ENCODE measurements at places on chromosomes 5 and 9.

DNA sequence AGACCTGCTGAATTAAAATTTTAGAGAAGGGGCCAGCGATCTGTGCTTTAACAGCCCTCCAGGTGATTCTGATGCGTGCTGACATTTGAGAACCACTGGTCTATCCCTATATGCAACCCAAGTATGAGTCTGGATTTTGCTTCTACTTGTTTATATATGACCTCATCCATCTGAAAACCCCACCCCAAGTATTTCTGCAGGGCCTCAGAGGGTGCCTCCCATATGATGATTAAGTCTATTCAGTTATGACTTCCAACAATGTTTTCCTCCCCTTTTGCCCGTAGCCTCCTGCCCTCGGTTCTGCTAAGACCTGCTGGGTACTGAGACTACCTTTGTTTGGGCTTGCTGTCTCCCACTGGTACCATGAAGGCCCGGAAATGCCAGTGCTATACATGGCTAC lies 376.0 kb upstream of the SMARCA2 start:
- DNase-seq: no peak

- no peak for DNase-seq
These were observed 272.6 kb upstream of the IRX2 start for GRCh38 chr5:3024126-3024525.

DNA sequence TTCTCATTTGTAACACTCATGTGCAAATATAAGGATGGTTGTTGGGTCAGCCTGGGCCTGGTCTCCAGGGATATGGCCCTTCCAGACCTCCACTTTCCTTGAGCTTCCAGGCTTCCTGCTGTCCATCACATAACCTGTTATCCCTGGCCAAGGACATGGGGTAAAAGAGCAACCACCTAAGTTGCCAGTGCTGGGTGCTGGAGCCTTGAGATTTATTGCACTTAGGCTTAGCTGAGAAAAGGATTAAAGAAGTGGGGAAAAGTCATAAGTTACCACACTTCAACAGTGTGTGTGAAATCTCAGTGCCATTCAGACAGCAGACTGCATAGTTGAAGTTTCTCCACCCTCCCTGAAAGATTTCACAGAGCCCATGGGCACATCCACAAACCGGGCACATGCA lies 58.6 kb upstream of the PANK3 start:
- DNase-seq: no peak

DNA sequence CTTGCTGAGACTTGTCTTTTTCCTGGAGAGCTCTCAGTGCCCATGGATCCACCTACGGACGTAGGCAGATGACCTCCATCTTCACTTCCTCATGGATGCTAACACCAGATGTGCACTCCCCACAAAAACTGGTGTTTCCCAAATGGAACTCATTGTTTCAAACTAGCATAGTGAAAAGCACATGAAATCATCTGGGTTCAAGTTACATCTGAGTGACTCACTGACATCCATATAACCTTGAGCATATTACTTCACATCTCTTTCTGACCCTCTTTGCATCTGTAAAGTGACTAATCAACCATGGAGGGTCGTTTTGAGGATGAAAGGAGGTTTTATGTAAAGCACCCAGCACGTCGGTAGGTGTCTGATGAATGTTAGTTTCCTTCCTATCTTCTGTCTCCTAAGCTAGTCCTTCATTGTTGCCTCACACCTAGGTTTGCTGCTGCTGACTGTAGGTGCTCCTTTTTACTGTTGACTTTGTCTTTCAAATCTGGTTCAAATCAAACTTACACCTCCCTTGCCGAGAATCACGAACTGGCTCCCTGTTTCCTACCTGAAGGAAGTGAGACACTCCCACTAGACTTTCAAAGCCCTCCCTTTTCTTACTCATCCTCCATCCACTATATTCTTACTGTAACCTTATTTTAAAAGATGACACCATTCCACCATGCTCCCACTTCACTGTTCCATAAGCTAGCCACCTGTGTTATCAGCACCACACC lies 10.3 kb downstream of the OCLN start:
- no peak for DNase-seq

DNA sequence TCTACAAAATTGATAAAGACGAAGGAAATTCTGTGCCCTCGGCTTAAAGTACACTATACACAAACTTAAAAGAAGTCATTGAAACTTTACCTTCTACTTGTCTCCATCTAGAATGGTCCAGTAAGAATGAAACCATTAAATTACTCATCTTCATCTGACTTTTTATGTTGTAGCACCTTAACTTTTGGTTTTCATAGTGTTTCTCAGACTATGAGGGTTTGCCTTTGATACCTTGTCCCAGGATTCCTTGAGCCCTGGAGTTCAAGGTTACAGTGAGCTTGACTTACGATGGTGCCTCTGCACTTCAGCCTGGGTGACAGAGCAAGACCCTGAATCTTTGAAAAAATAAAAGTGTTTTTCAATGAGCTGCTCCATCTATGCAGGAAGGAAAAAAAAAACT lies 132.2 kb downstream of the CDC42SE2 start:
- no peak for DNase-seq

GRCh38 chr9:86667307-86667706 lies 280.0 kb downstream of the GAS1 start:
- no peak for DNase-seq

All from thoracic aorta (tissue), 2 donors.